ENCODE measurements at places on chromosomes 16 and 17.

DNA sequence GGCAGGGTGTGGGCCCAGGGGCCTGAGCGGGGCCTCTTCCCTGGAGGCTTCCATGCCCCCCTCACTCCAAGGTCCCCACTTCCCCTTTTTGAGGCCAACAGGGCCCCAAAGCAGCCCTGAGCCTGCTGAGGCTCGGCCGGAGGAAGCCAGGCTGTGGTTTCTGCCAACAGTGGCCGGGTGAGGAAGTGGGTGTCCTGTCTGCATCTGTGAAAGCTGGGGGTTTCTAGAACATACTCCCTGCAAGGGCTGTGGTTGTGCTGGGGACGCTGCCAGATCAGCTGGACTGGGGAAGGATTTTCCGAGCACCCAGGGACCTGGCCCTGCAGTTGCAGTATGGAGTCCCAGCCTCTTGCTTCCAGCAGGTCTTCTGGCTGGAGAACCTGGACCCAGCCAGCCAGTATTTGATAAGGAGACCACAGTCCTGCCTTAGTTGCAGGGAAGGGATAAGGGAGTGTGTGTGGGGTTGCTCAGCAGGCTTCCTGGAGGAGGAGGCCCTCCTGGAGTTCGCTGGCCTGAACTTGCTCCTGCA lies 15.7 kb downstream of the ADCY7 start:
- DNase-seq, result no peak

DNA sequence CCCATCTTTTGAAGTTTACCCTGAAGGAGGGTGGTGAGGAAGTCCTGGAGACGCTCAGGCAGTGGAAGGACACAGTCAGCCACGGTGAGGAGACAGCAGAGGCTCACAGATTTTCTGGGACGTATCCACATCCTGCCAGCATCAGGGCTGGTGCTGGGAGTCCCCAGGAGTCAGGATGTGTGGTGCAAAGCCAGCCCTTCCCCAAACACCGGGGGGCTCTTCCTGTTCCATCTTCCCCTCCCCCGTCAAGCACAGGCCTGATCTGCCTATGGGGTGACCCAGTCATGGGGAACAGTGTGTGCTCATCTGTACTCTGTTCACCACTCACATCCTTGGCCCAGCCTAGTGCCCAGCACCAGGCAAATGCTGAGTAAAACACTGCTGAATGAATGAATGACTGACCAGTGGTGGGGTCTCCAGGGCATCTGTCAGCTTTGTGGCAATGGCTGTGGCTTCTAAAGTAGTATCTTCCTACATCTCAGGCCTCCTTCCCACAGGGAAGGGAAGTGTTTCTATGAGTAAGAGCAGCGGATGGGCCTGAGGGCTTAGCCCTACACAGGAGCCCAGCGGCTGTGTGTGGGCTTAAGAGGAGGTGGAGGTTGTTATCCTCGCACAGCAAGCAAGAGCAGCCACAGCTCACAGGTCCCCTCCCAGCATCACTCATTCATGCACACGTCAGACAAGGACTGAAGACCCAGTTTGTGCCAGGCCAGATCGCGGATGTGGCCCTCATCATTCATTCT lies 23.3 kb downstream of the NOS2 start:
- DNase-seq, result no peak

DNA sequence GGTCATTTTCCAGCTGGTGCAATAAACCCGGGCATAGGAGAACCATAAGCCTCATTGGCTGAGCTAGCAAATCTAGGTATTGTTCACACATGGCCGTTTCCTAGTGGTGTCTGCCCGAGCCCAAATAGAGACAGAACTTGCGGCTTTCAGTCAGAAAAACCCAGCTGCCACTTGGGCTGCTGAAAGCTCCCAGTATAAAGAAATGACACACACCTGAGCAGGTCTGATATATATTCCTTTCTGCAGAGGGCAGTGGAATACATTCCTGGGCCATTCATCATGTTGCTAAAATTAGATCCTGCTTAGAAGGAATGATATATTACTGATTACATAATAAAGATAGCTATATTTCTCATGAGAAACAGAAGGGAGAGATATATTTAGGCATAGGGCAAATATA lies 83.9 kb upstream of the IRX5 start:
- no peak for DNase-seq

DNA sequence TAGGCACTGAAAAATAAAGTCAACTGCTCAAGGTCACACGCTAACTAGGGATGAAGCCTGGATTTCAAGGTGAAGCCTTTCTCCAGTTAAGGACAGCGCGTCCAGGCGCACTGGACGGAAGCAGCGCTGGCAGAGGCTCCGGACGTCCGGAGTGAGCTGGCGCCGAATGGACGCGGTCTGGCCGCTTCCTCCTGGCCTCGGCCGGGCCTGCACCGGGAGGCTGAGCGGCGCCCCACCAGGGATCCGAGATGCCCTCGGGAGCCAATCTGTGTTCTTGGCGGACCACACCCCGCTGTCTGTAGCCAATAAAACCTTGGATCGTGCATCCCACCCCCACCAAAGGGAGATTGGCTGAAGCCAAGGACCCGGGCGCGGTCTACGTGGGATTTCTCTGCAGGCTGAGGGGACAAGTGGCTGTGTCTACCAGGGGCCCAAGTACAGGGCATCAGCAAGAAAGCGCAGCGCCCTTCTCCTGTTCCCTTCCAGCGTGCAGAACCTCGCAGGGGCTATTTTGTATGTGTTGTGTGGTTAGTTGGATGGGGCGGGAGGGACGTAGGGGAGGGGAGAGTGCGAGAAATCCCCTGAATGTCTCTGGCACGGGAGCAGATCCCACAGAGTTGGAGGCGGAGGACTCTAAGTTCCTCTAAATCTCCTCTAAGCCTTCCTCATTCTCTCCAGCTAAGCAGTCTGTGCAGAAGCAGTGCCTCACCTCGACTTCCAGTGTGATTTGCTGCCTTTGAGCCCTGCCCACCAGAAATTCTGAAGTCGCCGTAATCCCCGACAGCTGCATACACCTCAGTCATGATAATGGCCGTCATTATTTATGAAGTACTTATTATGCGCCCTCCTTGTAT lies 2.5 kb upstream of the AKAP10 start:
- DNase-seq, result no peak

GRCh38 chr17:60188759-60189158 lies 39.0 kb downstream of the CA4 start:
- DNase-seq, result no peak

DNA sequence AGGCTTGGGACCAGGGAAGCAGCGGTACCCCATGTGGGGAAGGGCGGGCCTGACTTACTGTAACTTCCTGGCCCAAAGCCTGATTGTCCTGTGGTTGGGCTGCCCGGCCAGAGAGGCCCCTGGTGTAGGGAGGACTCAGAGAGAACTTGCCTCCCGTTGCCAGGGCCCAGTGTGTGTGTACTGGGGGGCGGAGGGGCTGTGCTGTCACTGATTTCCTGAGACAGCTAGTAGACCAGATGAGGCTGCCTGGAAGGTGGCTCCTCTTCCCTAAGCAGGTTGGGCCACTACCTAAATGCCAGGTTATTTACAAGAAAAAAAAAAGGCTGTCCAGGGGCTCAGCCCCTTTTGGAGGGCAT lies 16.7 kb downstream of the SOCS3 start:
- DNase-seq, result no peak

All from NCI-H526 (cell line).